ENCODE measurements at places on chromosomes 1 and 21.

DNA sequence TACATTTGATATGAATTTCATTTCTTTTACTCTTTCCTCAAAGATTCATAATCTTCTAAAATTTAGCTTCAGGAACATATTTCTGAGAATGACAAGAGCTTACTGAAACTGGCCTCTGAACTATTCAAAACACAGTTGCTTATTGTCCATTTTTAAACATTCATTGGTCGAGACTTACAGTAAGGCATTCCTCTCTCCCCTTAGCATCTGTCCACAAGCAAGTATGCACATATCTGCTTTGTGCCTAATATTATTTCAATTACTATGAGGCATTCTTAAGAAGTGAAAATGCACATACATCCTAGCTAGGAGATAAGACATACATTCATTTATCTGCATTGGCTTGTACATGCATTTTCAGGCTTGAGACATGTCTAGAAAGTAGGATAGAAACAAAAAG, 488.7 kb downstream of the PTBP2 start:
- DNase-seq = no peak

- DNase-seq = no peak
Measured at GRCh38 chr1:21287905-21288514, 2.3 kb downstream of the ECE1 start.

DNA sequence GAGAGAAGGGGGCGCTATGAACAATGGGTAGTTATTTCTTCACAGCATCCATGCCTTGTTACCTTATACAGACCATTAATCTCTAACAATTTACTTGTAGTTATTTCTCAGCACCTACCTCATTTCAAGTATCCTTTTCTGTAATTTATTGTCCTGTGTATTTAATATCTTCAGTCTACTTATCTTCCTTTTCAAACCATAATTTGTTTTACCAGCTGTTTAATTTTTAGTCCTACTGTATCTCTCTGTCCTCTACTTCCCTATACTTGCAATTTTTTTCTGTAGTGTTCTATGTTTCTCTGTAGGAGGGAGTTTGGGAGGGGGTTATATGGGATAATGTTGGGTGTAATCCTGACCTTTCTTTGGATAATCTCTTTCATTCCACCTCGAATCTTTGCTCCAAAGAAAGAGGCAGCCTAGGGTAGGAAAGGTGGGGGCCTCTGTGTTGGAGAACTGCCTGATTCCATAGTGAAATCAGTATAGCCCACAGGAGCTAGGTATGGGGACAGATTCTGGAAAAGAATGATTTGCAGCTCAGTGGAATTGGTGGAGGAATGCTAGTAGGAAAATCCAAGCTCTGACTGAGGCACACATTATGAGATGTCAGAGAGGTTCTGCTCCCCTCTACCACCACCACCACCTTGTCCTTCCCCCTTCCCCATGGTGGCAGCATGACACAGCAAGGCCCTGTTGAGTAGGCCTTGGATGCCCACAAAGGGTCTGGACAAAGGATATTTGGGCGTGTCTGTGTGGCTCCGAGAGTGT, 642 bp downstream of the MLLT11 start:
- no peak for DNase-seq

DNA sequence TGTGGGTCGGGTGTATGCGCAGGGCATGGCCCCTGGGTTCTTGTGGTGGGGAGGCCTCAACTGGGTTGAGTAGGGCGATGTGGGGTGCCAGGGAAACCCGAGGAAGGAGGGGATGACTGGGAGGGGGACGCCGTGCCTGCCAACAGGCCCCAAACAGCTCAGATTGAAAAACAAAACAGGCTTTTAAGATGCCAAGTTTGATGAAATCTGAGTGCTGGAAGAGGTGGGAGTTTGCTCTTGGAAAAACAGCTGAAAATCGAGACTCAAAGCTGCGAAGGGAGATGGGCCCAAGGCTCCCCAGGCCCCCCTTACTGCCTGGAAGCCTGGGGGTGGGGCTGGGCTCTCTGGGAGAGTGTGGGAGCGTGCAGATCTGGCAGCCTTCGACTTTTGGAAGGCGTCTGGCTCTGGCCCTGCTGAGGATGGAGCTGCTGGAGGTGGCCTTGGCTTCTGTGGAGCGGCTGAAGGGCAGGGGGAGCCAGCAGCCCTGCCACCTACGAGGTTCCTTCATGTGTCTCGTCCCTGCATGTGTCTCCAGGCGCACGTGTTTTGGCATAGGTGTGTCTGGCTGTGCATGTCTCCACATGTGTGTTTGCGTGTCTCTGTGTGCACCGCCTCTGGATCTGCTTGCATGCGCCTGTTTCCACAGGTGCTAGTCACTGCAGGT, 33.3 kb downstream of the PTPRF start:
- DNase-seq = no peak

DNA sequence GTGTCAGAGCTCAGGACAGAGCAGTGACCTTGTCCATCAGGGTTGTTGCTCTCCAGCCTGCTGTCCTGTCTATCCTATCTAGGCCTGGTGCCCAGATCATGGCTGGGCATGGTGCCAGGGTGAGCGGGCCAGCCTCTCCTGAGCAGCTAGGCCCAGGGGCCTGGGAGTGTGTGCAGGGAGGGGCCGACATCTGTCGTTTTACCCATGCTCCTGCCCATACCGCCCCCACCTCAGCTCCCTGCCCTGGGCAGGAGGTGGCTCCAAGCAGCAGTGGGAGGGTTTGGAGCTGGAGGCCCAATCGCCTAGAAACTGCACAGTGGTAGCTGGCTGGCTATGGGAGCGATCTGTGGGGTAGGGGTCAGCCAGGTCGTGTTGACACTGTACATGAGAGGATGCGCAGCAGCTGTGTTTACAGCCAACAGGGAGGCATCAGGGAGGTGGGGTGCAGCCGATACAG, 6.5 kb downstream of the INSRR start:
- DNase-seq = no peak

GRCh38 chr1:190908691-190909090, 431.0 kb upstream of the BRINP3 start:
- DNase-seq = no peak

DNA sequence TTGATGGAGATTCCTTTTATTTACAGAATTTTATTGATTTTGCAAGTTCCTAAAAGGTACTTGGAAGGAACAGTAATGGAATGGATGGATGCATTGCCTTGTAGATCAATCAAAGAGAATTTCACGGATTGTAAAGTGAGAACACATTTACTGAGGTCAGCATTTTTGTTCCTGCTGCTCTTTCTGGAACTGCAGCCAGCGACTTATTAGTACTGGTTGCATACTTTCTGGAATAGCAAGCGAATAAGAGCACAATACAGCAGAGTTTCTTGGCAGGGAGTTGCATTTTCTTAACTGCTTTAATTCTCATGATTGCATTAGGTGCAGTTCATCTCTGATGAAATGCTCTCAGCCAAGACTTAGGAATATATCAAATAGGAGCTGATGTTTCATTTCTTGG, 106.1 kb upstream of the CHODL start:
- no peak for DNase-seq

- peak; percentile 74 for DNase-seq
Measured at GRCh38 chr1:154609398-154610380, 1.7 kb upstream of the ADAR start.

DNA sequence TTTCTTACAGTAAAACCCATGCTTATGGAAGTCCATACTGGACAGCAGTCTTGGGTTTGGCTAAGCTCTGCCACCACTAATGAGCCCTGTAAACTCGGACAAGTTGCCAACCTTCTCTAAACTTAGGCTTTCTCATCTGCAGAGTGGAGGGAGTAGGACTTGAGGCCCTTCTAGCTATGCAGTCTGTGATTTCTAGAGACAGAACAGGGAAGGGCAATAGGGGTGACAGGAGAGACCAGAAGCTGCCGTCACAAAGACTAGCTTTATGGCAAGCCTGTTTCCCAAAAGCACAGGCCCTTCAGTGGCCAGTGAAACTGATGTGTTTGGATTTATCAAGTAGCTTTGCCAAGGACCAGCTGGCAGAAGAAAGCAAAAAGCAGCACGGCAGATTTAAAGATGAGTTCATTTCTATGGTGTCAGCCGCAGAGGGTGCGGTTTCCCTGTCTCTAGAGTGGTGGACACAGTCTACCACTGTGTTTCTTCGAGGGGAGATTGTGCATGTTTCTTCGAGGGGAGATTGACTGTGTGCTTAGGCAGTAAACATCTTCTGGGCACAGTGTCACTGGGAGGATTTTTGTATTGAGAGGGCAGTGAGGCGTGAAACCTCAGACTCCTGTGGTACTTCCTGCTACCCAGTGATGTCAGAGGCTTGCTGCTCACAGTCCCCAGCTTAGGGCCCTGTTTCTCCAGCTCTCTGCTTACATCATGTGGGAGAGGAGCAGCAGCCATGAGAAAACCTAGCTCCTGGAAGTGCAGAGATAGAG, 119.0 kb downstream of the ROR1 start:
- peak; percentile 5 for DNase-seq

GRCh38 chr1:165917166-165917565, 89.8 kb downstream of the UCK2 start:
- no peak for DNase-seq

GRCh38 chr1:154418062-154418921, 13.1 kb downstream of the IL6R start:
- peak; percentile 41 for DNase-seq

DNA sequence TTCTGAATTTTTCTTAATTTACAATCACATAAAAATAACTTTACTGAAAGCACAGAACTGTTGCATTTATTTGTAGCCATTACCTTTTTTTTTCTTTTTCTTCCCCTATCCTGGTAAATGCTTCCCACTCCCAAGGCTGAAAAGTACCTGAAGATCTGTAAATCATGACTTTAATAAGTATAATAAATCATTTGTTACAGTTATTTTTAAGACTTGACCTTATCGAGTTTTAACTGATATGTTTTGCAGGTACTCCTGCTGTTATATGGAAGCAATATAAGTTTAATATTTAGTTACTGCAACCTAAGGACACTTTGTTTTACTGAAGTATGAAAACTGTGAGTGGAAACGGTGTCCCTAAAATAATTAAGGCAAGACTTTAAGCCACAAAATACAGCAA, 142.6 kb downstream of the TTLL7 start:
- DNase-seq = no peak

DNA sequence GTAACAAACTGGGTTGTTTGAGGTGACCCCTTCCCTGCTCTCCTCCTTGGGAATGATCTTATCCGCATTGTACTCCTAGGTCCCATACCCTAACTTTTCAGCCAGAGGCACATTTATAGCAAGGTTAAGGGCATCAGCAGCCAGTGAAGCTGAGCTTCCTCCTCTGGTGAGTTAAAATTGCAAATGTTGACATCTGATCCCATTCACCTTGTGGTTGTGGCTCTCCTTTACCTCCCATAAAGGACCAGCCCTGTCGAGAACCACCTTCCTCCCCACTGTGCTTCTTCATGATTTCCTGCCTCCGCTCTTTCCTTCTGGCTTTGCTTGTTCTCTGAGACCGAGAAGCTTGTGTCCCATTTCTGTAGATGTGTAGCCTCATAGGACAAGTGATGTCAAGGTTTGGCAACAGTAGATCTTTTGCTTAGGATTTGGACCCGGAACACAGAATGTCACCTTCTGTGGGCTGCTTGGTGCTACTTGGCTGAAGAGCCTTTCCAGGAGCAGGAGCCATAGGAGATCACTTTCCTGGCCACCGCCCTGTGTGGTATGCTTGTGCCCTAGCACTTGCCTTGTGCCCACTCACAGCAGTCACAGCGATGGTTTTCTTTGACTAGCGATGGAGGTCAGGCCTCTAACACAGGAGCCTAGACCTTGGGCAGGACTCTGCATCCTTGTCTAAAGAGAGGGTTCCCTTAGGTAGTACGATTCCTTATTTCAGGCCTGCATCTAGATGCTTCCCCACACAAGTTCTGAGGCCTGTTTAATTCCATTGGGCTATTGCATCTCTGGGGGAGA, 18.8 kb downstream of the SZRD1 start:
- no peak for DNase-seq

- DNase-seq = no peak
Measured at GRCh38 chr1:44256762-44257554, 43.7 kb downstream of the DMAP1 start.

GRCh38 chr1:1604374-1605033, 4.6 kb upstream of the FNDC10 start:
- no peak for DNase-seq

GRCh38 chr1:7410156-7410555, 360.9 kb upstream of the VAMP3 start:
- no peak for DNase-seq

DNA sequence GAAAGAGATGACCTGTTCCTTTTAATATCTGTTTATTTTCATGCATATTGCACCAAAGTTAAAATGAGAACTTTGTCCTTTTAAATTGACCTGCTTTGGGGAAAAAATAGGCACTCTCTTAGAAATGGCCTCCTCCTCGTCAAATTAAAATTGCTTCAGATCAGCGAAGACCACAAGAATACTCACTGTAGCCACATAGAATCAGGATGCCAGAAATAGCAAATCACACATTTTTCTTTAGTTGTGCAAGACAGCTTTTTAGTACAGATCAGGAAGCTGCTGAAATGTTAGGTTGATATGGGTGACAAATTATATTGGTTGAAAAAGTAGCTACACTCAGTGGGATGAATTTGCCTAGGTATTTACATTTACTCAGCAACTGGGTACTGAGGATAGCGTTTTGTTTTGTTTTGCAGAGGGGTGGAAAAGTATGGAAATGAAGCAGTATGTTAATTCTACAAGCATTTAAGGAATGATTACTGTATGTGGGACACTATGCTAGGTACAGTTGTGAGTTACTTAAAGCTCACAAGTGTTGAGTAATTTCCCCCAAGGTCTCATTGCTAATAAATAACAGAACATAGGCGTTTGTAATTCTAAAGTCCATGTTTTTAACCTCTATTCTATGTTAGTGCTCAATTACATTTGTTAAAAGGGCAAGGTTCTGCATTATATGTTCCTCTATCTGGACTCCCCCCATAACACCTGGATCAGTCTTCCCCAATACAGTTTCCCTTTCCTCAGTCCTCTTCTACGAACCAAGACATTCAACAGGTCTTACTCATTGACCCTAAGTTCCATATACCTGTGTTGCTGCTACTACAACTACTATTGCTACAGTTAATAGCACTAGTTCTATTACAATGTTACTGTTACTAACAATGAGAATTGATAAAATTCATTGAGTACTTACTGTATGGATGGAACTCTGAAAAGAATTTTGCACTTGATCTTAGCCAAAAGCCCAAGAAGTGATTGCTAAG, 99.4 kb upstream of the S1PR1 start:
- peak; percentile 30 for DNase-seq

GRCh38 chr1:245802941-245803665, 648.3 kb downstream of the KIF26B start:
- DNase-seq = no peak

DNA sequence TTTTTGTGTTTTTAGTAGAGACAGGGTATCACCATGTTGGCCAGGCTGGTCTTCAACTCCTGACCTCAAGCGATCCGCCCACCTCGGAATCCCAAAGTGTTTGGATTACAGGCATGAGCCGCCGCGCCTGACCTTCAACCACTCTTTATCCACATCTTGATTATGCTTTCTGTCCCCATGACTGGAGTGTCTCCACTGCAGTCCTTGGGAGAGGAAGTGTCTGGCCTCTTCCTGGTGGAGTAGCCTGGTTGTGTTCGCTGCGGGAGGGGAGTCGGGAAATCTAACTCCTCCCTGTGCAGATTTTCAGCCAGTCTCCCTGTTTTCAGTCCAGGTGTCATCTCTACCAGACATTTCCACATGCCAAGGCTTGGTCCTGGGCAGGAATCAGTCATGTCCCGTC, 9.7 kb downstream of the KISS1 start:
- DNase-seq = no peak

All from CD4-positive, alpha-beta T cell treated with Interleukin-10 for 1 hour (primary cell).